ENCODE measurements at places on chromosomes 7 and 10. TPM values are rescaled to one million over a fixed set of nuclear protein-coding genes. Genes with fewer than 3 reads are reported as not detected.

SLC26A4 gene
- not detected for polyA plus RNA-seq

PDCD4 gene
- 227 TPM for polyA plus RNA-seq

DNA sequence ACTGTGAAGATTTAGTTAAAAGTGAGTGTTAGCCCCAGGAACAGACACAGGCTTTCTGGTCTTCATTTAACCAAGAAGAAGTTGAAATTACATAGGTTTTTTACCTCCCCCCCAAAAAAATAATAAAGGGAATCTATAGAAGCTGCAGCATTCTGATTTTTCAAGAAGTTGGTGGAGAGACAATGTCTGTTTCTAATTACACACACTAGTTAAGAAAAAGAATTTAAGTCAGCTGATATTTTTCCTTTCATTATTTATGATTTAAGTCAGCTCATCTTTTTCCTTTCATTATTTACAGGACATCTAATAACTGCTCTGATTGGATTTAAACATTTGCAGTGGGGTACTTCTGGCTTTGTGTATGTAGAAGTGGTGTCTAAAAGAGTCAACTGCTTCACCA lies 201.4 kb upstream of the NRP1 start:
- no peak overlapping the region for H3K27ac ChIP-seq
- H3K36me3 ChIP-seq = no peaks in the 10 kb centered on the region
- DNase-seq = no peak

DNA sequence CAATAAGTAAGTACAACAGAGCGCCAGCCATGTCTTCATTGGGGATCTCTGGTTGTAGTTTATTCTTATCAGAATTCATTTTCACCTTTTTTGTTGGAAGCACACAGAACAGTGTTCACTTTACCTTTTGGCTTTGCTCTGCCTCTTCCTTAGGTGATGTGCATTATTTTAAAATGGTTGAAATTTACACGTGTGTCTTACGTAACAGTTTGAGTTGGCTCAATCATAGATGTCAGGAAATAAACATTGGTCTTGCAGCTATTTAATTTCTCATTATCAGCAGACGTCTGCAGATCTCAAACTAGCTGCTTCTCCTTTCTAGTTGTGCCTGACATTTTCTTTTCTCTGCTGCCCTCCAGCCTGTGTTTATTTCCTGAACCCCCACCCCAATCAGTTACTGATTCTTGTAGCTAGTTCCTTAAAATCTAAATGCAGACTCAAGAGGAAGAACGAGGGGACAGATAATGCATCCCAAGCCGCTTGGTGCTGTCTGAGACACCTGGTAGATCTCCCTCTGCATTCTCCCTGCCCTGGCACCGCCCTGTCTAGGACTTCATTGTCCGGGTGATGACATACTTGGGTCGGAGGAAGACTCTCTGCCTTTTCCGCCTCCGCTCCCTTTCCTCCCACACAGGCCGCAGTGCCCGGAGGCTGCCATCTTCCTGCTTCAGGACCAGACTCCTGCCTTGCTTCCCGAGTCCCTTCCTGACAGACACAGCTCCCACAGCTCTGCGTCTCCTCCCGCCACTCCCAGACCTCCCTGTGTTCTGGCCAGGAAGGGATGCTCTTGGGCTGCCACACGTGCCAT lies 108.2 kb downstream of the ANKRD61 start:
- H3K4me3 ChIP-seq = no peak overlapping the region
- H3K36me3 ChIP-seq = peaks cover 13% of the 10 kb centered on the region
- no peaks in the 10 kb centered on the region for H3K27me3 ChIP-seq
- no peak overlapping the region for H3K27ac ChIP-seq
- peaks cover 3% of the 10 kb centered on the region for H3K4me1 ChIP-seq
- no peak for DNase-seq

DNA sequence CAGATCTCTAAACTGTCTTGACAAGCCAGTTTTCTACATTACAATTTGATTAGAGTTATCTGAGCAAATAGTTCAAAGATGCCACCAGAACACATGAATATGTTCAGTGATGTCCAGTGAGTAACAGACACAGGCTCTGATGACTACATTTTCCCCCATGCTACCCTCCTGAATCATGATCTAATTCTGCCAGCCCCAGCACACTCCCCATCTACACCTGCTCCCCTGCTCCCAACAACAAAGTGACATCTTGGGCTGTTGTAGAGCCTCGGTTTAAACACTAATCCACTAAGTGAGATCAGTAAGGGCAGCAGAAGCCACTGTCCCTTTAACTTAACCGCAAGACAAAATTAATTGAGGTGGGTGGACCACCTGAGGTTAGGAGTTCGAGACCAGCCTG lies 104.6 kb downstream of the PROSER2 start:
- H3K27me3 ChIP-seq = no peaks in the 10 kb centered on the region
- no peak for DNase-seq
- no peak overlapping the region for H3K4me3 ChIP-seq
- H3K36me3 ChIP-seq = peaks cover 31% of the 10 kb centered on the region
- no peak overlapping the region for H3K27ac ChIP-seq

GSTO2 gene
- polyA plus RNA-seq = 0.21 TPM

- no peak overlapping the region for H3K4me3 ChIP-seq
- no peak for DNase-seq
- H3K36me3 ChIP-seq = peaks cover 10% of the 10 kb centered on the region
- no peak overlapping the region for H3K27ac ChIP-seq
These were observed 98.1 kb upstream of the DNAAF5 start for GRCh38 chr7:628402-628763.

GRCh38 chr10:126955396-126955795 lies 50.2 kb downstream of the DOCK1 start:
- H3K27ac ChIP-seq = no peak overlapping the region
- H3K36me3 ChIP-seq = no peaks in the 10 kb centered on the region
- H3K4me1 ChIP-seq = no peaks in the 10 kb centered on the region
- no peak overlapping the region for H3K4me3 ChIP-seq
- no peak for DNase-seq

- no peak overlapping the region for H3K4me3 ChIP-seq
- peaks cover 3% of the 10 kb centered on the region for H3K4me1 ChIP-seq
- peaks cover 17% of the 10 kb centered on the region for H3K27me3 ChIP-seq
- DNase-seq = no peak
- H3K27ac ChIP-seq = no peak overlapping the region
These were observed 19.7 kb downstream of the KPNA7 start for GRCh38 chr7:99188221-99188620.

- H3K27me3 ChIP-seq = no peaks in the 10 kb centered on the region
- H3K27ac ChIP-seq = peak overlapping the region; percentile 89
- H3K4me3 ChIP-seq = peak overlapping the region; percentile 73
These were observed 39.0 kb downstream of the ADK start for GRCh38 chr10:74189999-74190421.

- DNase-seq = no peak
- H3K36me3 ChIP-seq = no peaks in the 10 kb centered on the region
- peaks cover 10% of the 10 kb centered on the region for H3K4me1 ChIP-seq
- no peak overlapping the region for H3K27ac ChIP-seq
- no peak overlapping the region for H3K4me3 ChIP-seq
These were observed 26.7 kb downstream of the TMEM273 start for GRCh38 chr10:49161411-49161997.

DNA sequence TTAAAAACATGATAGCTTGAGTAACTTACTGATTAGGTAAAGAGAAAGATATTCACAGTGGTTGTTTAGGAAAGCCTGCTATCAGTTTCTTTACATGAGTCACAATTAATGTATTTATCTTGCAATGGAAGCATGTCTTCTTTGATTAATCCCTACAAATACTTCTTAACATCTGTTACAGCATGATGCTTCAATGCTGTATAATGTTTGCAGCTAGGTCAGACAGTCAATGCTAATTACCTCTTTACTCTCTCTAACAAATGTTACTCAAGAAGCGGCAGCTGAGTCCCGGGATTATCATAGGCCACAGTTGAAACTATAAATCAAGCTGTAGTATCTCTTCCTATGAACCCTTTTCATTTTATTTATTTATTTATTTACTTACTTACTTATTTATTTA lies 33.2 kb downstream of the ACBD5 start:
- H3K27ac ChIP-seq = no peak overlapping the region
- DNase-seq = no peak
- H3K4me1 ChIP-seq = no peaks in the 10 kb centered on the region
- no peak overlapping the region for H3K4me3 ChIP-seq
- no peaks in the 10 kb centered on the region for H3K27me3 ChIP-seq
- peaks cover 19% of the 10 kb centered on the region for H3K36me3 ChIP-seq

DNA sequence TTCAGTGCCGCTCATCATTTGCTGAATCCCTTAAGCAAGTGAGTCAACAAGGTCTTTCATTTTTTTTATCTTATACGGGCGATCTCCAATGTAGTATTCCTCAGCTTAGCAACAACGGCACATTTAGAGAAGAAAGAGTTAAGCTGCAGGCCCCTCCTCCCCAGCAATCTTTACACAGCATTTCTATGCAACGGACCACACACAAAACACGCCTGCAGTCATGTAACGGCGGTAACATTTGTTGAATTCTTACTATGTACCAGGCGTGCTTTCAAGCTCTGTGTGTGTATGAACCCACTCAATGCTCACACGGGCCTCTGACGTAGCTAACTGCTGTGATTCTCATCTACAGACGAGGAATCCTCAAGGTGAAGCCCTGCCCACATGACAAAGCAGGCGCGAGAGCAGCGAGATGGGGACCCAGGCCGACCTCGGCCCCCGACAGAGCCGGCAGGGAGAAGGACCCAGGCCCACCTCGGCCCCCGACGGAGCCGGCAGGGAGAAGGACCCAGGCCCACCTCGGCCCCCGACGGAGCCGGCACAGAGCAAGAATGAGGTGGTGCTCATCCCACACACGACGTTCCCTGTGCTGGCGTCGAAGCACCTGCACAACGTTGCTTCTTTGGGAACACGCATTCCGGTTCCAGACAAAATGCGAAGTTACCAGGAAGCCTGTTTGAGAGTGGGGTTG lies 240.7 kb downstream of the ZMYND11 start:
- no peaks in the 10 kb centered on the region for H3K27me3 ChIP-seq
- DNase-seq = no peak
- no peak overlapping the region for H3K27ac ChIP-seq
- H3K4me3 ChIP-seq = no peak overlapping the region
- no peaks in the 10 kb centered on the region for H3K36me3 ChIP-seq
- no peaks in the 10 kb centered on the region for H3K4me1 ChIP-seq

EVX1 gene
- not detected for polyA plus RNA-seq

GRCh38 chr10:61902445-61903220 lies 1.1 kb downstream of the ARID5B start:
- H3K36me3 ChIP-seq = peaks cover 16% of the 10 kb centered on the region
- peak; percentile 61 for DNase-seq
- peak overlapping the region; percentile 99 for H3K27ac ChIP-seq
- H3K27me3 ChIP-seq = no peaks in the 10 kb centered on the region

GRCh38 chr10:120075349-120075748 lies 182.8 kb downstream of the SEC23IP start:
- H3K4me1 ChIP-seq = no peaks in the 10 kb centered on the region
- no peaks in the 10 kb centered on the region for H3K36me3 ChIP-seq
- H3K27me3 ChIP-seq = peaks cover 37% of the 10 kb centered on the region
- no peak for DNase-seq

EPO gene
- not detected for polyA plus RNA-seq

DNA sequence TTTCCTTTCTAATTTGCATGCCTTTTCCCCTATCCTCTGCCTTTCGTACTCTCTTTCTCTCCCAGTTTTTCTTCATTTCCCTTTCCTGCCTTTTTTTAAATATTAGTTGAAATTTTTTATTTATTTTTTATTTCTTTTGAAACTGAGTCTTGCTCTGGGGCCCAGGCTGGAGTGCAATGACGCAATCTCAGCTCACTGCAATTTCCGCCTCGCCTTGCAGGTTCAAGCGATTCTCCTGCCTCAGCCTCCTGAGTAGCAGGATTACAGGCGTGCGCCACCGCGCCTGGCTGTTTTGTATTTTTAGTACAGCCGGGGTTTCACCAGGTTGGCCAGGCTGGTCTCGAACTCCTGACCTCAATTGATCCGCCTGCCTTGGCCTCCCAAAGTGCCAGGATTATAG lies 20.0 kb upstream of the HUS1 start:
- H3K4me3 ChIP-seq = no peak overlapping the region
- DNase-seq = no peak
- peaks cover 8% of the 10 kb centered on the region for H3K36me3 ChIP-seq
- H3K4me1 ChIP-seq = no peaks in the 10 kb centered on the region

DNA sequence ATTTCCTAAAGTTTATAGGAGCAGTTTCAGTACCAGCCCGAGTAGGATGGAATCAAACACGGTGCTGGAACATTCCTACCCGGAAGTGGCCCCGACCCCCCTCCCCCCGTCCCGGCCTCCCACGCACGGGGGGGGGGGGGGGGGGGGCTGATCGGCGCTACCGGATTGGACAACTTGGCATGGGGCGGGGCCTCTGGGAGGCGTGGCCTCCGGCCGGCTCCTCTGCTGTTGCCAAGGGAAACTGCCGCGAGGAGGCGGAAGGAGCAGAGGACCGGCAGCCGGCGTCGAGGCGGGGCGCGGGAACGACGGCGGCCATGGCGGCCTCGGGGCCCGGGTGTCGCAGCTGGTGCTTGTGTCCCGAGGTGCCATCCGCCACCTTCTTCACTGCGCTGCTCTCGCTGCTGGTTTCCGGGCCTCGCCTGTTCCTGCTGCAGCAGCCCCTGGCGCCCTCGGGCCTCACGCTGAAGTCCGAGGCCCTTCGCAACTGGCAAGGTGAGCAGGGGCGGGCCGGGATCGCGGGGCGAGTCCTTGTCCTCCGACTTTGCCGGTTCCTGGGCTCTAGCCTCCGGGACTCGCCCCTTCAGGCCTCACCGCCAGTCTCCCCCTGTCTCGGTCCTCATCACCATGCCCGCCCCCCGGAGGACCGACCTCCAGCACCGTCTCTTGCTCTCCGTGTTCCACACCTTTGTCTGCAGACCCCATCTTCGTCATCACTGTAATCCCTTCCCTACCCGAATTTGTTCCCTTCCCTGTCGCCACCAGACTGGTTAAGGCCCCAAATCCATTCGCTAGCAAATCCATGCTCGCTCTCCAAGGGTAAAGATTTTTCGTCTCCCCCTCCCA lies at the start of gene RHBDD2:
Gene RHBDD2, plus strand, starts transcription at position 266 of the 843 bp plus-strand sequence. Its CDS starts 49 bp downstream, at position 315.
- H3K36me3 ChIP-seq = peaks cover 7% of the 10 kb centered on the region
- peak within 1 kb of the TSS; percentile 99 for H3K4me3 ChIP-seq
- H3K27me3 ChIP-seq = no peaks in the 10 kb centered on the region

DNA sequence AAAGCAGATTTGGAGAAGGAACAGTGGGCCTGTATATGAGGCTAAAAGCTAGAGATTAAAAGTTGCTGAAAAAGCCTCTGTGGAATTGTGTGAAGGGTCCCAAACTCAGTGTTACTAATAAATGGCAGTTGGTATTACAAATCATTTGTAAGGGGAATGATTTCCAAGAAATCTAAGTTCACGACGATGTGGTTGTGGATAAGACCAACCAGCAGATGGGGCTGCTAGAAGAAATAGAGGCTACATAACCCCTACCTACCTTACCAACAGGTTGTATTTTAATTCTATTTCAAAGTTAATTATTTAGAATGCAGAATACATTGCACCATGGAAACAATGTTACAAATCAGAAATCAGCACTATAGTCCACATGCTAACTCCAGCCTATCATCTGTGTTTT lies 377.1 kb downstream of the HPSE2 start:
- no peak for DNase-seq
- H3K27me3 ChIP-seq = peaks cover 33% of the 10 kb centered on the region
- no peaks in the 10 kb centered on the region for H3K4me1 ChIP-seq
- no peaks in the 10 kb centered on the region for H3K36me3 ChIP-seq
- H3K27ac ChIP-seq = no peak overlapping the region
- no peak overlapping the region for H3K4me3 ChIP-seq

Measured in naive B cell (primary cell).